ENCODE measurements at places on chromosomes 12 and 14.

- DNase-seq, result no peak
Measured at GRCh38 chr12:45075587-45076282, 24.8 kb upstream of the DBX2 start.

- no peak for DNase-seq
Measured at GRCh38 chr12:108324351-108325017, 14.6 kb downstream of the CMKLR1 start.

GRCh38 chr12:94305130-94305957, 154.3 kb downstream of the CEP83 start:
- no peak for DNase-seq

- DNase-seq, result peak; percentile 88
Measured at GRCh38 chr14:85273099-85273677, 256.8 kb upstream of the FLRT2 start.

DNA sequence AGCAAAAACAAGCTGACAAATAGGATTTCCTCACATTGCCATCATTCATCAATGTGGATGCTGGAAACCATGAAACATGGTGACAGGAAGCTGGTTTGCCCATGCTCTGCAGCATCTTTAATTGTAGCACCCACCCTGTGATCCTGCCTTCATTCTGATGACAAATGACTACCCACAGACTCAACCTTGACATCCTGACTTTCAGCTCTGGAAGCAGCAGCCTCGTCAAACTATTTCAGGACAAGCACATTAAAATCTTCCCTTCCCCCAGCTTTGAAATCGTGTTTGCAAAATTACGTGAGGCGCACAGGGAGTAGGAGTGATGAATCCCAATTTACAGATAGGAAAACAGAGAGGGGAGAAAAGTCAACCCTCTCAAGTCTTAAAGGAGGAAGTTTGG, 285.5 kb downstream of the GLT1D1 start:
- no peak for DNase-seq

GRCh38 chr12:68953536-68953935, 20.6 kb upstream of the CPM start:
- DNase-seq, result no peak

DNA sequence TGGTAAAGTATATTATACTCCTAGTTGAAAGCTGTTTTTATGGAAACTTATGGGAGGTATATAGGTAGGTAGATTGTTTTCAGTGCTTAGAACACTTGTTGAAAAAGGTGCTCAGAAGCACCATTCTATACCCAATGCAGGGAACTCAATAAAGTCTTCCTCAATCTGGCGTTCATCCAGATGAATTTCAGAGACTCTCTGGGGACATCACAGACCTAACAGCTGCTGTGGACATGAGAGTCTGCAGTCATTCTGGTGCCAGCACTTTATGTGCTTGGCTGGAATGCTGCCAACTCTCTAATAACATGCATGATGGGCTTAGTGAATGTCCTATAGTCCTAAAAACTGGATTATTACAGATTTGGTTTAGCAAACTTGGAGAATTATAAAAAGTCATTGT, 115.9 kb downstream of the NTN4 start:
- DNase-seq, result no peak

DNA sequence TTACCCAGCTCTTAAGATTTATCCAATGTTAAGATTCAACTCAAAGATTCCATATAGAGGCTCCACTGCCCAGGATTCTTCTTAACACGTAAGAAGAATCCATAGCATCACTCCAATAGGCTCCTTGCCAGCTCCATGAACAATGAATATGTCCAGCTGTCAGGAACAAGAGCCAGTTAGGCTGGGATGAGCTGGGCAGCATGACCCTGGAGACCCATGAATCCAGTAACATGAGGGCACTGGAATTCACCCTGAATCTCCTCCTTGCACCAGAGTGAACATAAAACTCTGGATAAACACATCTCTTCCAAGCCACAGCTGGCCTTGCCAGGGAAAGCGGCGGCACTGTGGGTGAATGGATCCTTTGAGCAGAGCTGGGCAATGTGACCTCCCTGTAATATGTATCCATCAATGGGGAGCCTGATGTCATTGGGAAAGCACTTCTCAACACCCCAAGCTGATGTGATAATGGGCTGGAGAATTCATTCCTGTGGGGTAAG, 24.4 kb upstream of the TC2N start:
- peak; percentile 52 for DNase-seq

GRCh38 chr14:61661471-61662400, 33.6 kb upstream of the HIF1A start:
- DNase-seq, result no peak

DNA sequence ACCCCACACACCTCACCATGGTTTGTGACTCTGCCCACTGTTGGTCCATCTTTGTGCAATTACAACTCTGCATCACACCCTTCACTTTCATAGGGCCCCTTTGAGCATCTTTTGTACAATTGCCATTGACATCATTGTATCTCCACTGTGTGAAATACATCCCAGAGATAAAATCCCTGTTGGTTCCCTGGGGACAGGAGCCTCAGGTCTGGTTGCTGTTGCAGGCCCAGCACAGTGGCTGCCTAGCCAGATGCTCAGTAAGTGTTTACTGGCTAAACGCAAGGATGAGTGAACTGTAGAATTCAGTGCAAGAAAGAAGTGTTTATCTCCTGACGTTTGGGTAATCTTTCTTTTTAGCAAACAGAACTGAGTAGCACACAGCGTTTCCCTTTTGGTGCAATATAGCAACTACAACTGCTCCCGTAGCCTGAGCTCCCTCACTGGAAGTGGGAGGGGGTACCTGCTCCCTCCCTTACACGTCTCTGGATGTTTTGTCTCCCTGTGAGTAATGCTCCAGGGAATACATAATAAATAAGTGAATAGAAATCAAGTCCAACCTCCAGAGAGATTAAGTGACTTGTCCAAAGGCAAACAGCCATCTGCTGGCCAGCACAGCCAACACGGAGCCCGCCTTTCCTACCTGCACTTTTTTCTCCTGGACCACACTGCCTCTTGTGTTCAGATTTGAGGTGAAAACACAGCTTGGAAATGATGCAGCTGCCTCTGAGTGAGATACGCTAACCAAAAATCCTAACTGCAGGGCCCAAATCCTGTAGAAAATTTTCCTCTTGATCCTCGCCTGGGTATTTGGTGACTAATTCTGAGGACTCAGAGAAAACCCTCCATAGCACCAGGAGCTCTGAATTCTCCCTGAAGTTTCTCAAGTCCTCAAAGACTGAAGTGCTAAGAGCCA, 27.4 kb downstream of the GALNT16 start:
- DNase-seq, result no peak

DNA sequence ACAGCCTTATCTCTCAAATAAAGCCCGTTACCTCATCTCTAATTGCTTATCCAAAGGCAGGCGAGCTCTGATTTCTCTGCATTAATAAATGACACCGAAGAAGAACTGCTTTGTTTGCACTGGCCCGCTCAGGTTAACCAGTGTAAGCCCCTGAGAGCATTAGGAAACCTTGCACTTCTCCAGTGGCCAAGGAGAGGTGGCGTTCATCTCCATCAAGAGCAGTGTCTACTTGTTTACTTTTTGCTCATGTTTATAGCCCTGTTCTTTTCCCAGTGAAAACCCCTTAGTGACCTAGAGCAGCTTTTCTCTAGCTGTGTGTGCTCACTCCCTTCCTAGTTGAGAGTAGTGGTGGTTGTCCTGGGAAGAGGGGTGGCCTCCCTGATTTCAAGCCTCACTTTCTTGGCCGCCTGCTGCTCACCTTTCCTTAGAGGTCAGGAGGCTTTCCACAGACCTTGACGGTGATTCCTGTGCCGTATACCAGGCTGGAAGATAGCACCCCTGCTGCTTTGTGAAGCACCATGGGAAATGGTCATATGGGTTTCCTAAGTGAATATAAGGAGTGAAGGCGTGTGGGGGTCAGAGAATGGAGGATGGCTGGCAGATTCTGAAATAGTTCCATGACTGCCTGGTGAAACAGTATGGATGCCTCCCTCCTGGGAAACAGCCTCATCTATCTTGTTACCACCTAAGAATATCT, 16.6 kb downstream of the FBXW8 start:
- DNase-seq, result no peak

- no peak for DNase-seq
Measured at GRCh38 chr14:105358140-105358846, 40.0 kb upstream of the TEX22 start.

- no peak for DNase-seq
Measured at GRCh38 chr12:44842669-44843068, 33.4 kb downstream of the NELL2 start.

DNA sequence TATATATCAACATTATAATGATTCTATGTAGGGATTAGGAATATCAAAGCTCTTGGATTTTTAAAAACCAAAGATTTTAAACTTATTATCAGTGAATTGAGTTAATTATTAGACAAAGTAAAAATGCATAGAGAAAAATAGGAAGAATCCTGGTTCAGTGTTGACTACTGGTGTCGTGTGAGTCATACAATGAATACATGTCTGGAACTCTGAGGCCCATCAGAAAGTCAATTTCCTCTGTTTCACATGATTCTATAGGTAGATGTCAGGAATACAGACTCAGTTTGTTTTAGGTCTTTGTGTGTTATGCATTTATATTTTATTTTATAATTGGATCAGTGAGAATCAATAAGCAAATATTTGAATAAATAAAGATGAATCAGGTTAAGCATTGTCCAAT, 84.5 kb upstream of the RTL1 start:
- DNase-seq, result no peak

DNA sequence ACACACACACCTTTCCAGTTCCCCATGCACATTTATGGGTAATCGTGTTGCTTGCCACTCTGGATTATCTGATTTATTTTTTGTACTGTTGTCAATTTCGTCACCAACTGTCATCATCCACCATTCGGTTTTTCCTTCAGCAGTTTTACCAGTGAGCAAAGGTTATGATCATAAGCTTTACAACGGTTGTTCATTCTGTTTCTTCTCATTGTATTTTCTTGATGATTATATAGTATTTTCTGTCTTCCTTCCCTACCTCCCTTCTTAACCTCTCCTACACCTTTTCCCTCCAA, 680 bp downstream of the NECAP1 start:
- DNase-seq, result no peak

DNA sequence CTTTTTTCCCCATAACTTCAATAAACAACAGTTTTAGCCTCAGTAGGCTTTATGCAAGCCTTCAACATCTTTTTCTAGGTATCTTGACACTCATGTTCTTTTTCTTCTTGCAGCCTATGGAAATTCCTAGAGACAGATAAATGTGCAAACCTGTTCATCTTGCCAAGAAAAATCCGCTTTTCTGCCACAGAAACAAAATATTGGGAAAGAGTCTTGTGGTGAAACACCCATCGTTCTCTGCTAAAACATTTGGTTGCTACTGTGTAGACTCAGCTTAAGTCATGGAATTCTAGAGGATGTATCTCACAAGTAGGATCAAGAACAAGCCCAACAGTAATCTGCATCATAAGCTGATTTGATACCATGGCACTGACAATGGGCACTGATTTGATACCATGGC, 295.9 kb downstream of the ZFP36L1 start:
- no peak for DNase-seq

- peak; percentile 79 for DNase-seq
Measured at GRCh38 chr12:92158796-92159439, 13.3 kb upstream of the BTG1 start.

GRCh38 chr12:6912164-6912935, 2.0 kb upstream of the ENO2 start:
- DNase-seq, result no peak

- no peak for DNase-seq
Measured at GRCh38 chr12:1564067-1564466, 30.3 kb downstream of the FBXL14 start.

GRCh38 chr14:68771631-68772030, 21.2 kb downstream of the ZFP36L1 start:
- peak; percentile 35 for DNase-seq

DNA sequence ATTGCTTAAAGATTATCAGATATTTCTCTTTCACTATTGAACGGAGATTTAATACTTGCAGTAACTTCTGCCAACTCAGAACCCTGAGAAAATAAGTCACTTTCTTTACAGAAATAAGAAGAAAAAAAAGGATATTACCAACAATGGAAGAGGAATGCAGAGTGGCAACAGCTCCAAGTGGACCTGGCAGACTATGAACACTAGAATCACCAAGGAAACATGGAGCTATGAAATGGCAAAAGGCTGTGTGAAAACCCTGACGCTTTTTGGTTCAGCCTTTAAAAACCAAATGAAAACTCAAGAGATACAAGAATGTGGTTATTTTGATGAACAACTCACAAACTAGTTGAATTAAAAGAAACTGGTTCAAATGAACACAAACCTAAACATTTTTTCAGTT, 17.7 kb downstream of the DTD2 start:
- DNase-seq, result no peak

- DNase-seq, result no peak
Measured at GRCh38 chr12:75842090-75842489, 189.5 kb downstream of the PHLDA1 start.

DNA sequence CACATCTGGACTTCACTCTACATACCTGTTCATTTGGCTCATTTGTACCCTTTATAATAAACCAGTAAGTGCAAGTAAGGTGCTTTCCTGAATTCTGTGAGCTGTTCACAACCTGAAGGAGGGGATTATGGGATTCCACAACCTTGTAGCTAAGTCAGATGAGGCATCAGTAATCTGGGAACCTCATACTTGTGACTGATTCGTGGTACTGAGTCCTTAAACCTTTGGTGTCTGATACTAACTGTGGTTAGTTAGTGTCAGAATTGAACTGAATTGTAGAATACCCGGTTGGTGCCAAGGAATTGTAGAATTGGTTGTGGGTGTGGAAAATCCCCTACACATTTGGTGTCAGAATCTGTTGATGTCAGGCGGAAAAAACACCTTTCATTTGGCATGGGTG, 83.4 kb downstream of the TMX1 start:
- DNase-seq, result no peak

DNA sequence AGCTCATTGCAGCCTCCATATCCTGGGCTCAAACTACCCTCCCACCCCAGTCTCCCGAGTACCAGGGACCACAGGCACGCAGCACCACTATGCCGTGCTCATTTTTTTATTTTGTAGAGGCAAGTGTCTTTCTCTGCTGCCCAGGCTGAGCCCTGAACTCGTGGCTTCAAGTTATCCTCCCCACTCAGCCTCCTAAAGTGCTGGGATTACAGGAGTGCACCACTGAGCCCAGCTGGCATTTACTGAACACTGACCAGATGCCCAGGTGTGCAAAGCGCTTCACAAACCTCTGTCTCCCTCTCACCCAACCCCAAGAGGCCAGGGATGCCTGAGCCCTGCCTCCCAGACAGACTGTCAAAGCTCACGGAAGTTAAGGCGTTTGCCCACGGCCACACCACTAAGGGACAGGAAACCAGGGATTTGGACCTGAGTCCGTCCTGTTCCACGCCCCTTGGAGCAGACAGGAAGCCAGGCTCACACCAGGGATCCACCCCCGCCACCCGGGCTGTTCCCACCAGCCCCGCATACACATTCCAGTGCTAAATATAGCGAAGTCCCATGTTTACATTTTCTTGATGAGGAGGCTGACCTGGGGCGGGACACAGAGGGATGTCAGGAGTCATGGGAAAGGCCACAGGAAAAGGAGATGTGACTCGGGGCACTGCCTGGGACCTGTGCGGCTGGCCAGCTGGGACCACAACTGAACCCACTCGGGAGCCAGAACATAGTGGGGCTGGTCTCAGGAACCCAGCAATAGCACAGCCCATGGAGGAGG, 51.2 kb downstream of the TESC start:
- peak; percentile 29 for DNase-seq

- peak; percentile 27 for DNase-seq
Measured at GRCh38 chr12:5003025-5003666, 40.5 kb upstream of the KCNA5 start.

- no peak for DNase-seq
Measured at GRCh38 chr12:69932676-69933552, 107.9 kb downstream of the MYRFL start.

GRCh38 chr14:45222485-45223262, 30.3 kb downstream of the MIS18BP1 start:
- DNase-seq, result no peak
